ENCODE measurements at places on chromosomes 3 and 15.

DNA sequence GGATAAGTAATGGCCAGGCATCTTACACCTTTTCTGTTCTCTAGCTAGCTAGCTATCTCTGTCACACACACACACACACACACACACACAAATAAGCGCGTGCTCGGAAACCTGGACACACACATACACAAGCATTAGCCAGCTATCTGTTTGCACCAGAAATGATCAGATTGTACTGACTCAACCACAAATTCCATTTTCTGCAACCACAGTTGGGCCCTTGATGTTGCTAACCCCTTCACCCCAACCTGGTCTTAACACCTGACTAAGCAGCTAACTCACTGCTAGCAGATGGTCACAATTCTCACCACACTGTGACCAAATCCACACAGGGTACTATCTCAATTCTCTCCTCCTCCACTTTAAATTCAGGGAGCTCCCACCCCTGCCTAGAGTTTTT lies 183.0 kb upstream of the THBS1 start:
- DNase-seq, result no peak

DNA sequence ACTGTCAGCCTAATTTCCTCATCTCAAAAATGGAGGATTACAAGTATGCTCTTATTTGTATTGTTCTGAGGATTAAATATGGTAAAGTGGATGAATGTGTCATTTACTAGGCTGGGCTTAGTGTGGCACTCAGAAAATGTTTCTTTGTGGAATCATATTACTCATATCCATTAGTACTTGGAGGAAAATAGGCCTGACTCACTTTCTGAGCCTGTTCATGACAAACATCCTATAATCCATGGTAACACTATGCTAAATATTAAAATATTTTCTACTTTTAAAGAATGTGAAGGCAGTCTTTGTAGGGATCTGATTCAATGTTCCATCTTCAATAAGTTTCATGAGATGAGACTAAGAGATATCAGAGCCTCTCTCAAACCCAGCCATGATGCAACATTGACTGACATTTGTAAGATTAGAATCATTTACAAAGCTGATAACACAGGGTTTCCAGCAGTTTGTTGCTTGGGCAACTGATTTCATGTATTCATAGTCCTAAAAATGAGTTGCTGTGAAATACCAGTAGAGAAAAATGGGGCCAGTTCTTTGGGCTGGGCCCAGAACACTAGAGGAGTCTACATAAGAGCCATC lies 1048.5 kb downstream of the NTRK3 start:
- DNase-seq, result no peak

GRCh38 chr3:50890688-50891344 lies 216.1 kb downstream of the DOCK3 start:
- DNase-seq, result no peak

GRCh38 chr15:99487337-99487730 lies 78.5 kb upstream of the MEF2A start:
- no peak for DNase-seq

GRCh38 chr15:82197733-82198594 lies 64.6 kb downstream of the EFL1 start:
- peak; percentile 49 for DNase-seq

- DNase-seq, result no peak
Observed at GRCh38 chr15:85592148-85592547, 202.6 kb downstream of the KLHL25 start.

DNA sequence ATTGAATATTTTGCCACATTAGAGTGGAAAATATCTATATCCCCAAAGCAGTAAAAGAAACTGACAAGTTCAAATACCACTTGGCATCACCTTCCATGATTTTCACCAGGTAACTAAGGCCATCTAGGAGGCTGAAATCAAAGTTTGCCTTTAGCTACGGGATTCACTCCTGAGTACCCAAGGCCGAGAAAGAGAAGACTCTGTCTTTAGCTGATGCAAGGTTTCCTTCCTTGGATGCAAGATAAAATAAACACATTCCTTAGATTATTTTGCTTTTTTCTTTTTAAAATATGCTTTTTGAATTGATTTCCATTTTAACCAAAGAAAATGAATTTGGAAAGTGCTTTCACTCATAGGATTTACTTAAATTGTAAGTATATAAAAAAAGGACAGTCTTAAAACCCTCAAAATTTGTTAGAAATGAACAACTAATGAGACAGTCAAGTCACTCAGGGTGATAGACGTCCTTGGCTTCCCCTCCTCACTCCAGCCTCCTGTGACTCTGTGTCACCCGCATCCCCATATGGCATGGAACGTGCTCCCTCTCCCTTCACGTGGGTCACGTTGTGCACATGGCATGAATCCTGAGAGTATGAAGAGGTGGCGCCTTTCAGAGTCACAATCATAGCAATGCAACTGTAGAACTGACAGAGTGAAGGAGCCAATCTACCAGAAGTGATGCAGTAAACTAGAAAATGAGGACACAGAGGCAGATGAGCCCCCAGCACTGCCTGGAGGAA lies 148.4 kb downstream of the RTP4 start:
- no peak for DNase-seq

DNA sequence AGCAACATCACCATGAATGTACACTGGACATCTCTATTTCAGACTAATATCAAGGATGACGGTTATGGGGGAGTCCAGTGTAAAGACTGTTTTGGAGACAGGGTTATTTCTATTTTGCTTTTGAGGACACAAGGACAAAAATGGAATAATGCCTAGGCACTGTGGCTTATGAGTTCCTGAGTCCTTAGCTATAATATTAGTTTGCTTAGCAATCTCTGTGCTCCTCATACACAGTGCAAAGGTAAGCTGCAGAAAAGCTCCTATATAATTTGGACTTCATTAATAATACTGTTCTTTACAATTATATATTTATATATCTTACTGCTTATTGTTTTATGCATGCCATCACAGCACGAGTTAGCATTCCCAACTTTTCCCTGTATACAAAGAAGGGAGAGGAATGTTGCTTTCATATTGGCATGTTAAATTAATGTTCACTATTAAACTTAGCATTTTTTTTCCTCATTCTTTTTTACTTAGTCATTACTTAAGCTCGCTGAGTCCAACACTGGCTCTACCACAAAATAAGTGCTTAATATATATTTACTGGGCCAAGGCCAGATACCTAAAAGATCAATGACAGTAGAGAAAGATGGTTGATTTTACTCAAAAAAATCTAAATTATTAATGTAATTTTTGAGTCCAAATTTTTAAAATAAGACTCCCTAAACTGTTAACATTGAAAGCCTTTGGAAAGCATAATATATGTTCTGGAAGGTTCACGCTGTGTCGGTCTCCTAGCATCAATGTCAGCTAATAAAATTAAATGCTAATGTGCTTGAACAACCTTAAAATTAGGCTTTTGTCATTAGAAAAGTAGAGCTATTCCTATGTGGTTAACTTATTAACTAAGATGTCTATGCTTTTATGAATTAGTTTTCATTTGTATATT lies 13.8 kb downstream of the THBS1 start:
- DNase-seq, result no peak

DNA sequence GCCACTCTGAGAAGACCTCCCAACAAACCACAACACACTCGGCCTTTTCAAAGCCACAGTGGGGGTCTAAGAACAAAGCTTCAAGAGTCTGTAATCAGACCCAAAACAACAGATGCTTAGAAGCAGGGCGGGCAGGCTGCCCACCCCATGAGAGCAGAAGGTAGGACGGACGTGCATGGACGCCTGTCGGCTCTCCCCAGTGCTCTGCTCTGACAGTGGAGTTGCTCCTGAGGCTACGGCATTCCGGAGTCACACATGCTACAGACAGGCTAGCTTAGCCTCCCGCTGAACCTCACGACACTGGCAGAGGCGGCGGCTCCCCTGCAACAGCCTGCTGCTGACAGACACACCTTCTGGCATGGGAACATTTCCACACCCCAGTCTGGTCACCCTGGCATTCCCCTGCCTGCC lies 33.5 kb downstream of the SLCO2A1 start:
- peak; percentile 66 for DNase-seq

DNA sequence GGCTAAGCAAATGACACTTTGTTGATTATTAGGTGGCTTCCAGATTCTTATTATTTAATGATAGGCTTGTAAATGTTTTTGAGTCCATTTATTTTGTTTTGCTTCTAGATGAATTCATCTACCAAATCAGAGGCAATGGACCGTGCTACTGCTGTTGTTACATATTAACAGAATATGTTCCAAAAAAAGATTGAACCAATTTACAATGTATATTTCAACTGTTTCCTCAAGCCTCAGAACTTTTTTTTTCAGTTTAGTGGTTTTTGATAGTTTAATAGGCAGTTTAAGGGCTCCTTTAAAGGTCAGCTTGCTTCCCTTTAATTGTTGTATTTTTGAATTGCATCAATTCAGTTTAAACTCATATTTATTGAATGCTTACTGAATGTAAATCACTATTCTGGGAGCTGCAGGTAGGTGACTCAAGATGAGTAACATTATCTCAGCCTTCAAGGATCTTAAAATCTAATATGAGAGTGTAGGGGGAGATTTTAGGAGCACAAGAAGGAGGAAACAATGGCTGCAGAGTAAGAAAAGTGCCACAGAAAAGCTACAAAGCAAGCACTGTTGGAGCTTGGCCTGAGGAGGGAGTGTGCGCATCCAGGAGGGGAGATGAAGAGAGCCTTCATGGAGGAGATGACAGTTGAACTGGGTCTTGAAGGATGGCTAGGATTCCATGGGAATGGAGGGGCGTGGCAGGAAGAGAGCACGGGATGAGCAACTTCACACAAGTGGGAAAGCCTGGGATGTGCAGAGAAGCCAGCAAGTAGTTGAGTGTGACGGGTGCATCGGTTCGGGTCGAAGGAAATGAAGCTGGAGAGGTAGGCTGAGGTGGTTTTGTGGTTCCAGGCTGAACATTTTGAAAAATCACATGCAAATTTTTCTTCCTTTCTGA lies 14.7 kb downstream of the MAP2K1 start:
- no peak for DNase-seq

GRCh38 chr3:49279376-49279775 lies 2.3 kb upstream of the C3orf62 start:
- DNase-seq, result no peak

DNA sequence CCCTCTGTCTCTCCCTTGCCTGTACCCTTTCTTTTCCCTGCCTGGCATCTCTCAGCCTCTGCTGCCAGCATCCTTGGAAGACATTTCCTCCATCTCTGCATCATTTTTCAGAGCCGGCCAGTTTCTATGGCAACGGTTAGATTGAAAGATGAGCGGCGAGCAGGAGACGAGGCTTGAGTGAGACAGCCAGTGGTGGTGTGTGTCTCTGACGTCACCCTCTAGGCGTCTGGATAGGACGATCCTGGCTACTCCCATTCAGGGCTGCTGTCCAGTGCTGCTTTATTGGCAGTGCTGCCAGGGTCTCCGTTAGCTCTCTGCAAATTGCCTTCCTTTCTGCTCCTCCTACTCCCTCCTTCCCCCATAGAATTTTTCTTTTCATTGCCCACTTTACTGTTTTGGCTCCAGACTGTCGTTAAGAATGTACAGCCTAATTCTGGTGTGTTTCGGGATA lies 57.9 kb downstream of the TRAK1 start:
- DNase-seq, result no peak

DNA sequence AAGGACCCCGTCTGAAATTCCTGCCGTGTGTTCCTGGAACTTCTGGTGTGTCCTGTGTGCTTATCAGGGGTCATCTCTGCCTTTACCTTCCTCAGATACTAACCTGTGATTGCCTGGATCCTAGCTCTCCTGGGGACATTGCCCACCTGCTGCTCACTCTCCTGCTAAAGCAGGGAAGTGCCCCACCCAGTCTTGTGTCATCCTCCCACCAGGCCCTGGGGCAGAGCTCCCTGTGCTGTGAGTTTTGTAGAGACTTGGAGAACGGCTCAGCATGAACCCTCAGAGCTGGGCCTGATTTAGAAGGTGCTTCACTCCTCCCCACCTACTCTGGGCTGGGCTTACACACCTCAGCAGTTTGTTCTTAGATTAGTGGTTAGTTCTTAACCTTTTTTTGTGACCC lies 3.8 kb upstream of the TMEM44 start:
- DNase-seq, result no peak

GRCh38 chr3:184733181-184733580 lies 21.3 kb upstream of the MAGEF1 start:
- DNase-seq, result no peak

- no peak for DNase-seq
Observed at GRCh38 chr15:68794863-68795262, 25.8 kb downstream of the ANP32A start.

GRCh38 chr15:60691508-60692047 lies 212.6 kb upstream of the ICE2 start:
- DNase-seq, result no peak

DNA sequence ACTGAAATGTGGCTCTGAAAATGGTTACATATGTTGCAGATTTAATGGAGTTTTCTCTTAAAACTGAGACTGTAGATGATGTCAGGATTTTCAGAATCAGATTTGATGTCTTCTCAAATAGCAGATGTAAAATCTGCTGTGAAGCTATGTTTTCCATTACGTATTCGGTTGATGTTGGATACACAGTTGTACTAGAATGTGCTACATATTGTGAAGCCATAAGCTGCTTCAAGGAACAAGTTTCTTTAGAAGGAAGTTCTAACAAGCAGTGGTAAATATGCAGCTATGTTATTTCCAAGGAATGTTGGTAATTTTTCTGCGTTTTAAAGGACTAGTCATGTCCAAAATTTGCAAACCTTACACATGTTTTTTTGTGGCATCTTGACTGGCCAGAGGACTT lies 197.7 kb downstream of the RBMS3 start:
- no peak for DNase-seq

DNA sequence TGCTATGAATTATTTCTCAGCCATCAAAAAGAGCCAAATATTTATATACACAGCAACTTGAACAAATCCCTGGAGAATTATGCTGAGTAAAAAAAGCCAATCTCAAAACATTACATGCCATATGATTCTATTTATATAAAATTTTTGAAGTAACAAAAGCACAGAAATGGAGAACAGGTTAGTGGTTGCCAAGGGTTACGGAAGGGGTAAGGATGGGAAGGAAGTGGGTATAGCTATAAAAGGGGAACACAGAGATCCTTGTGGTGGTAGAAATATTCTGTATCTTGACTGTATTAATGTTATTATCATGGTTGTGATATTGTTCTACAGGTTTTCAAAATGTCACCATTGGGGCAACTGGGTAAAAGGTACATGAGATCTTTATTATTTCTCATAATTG lies 62.3 kb upstream of the ASB14 start:
- no peak for DNase-seq

DNA sequence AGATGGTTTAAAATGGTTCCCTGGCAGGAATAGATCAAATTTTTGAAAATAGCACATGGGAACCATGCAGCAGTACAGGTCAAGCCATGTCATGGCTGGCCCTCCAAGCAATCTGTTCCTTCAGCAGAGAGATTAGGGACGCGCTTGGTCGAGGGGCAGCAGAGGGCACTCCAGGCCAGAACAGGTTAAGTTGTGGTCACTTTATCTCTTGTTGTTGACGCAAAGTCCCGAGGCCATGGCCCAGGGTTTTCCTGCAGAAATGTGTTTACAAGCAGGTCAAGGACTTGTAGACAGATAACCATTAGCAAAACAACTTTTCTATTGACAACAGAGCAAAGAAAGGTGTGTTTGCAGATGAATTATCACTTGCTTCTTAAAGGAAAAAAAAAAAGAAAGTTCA lies 570.0 kb upstream of the NR2F2 start:
- no peak for DNase-seq

GRCh38 chr15:90701880-90702630 lies 15.1 kb upstream of the BLM start:
- DNase-seq, result no peak

- no peak for DNase-seq
Observed at GRCh38 chr3:57147071-57147470, 18.1 kb downstream of the IL17RD start.
